Aorta (tissue), 5 donors: ENCODE measurements at places on chromosomes 1 and 21. TPM values are rescaled to one million over a fixed set of nuclear protein-coding genes. Genes with fewer than 3 reads are reported as not detected.

The RABIF gene
- 7.3 TPM for total RNA-seq

The OR2G6 gene
- not detected for total RNA-seq

The CCDC190 gene
- 2.2 TPM for total RNA-seq

The LRRC8C gene
- 9.0 TPM for total RNA-seq

The LCE1F gene
- total RNA-seq = not detected

The SPRR2F gene
- total RNA-seq = not detected

The HSPA6 gene
- 9.0 TPM for total RNA-seq

The GNAT2 gene
- total RNA-seq = not detected

The LY9 gene
- total RNA-seq = 1.2 TPM

The OR2L8 gene
- not detected for total RNA-seq

The ANGPTL1 gene
- total RNA-seq = 60.4 TPM

The GSTM5 gene
- 5.7 TPM for total RNA-seq

- no peaks in the 10 kb centered on the region for H3K27me3 ChIP-seq
- H3K4me3 ChIP-seq = no peak within 1 kb of the TSS
- DNase-seq = no peak
- H3K27ac ChIP-seq = no peak within 1 kb of the TSS
- H3K36me3 ChIP-seq = no peaks in the 10 kb centered on the region
Measured at GRCh38 chr1:117001254-117001927, at the start of gene CD101. CD101 (plus strand) TSS chr1:117001760; CDS start chr1:117001818, 58 bp downstream.

DNA sequence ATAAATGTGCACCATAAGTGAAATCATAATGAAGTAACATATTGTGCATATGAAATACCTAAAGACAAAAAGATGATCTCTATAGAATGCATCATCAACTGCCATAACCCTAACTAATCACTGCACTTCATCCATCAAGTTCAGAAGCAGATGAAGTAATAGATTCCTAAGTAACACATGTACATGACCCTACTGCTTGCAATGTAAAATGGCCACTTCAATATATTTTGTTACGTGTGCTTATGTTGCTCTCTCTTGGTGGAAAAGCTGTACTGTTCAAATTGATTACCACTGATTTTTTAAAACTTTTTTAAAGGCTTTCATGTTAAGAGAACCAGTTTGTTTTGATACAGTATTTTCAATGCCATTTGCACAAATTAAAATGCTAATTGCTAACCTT is 141.8 kb downstream of the TTLL7 start:
- peaks cover 1% of the 10 kb centered on the region for H3K4me1 ChIP-seq
- no peaks in the 10 kb centered on the region for H3K27me3 ChIP-seq
- no peak overlapping the region for H3K4me3 ChIP-seq
- no peak for DNase-seq
- no peaks in the 10 kb centered on the region for H3K36me3 ChIP-seq

- DNase-seq = peak; percentile 80
- H3K27ac ChIP-seq = peak overlapping the region; percentile 42
- H3K4me3 ChIP-seq = peak overlapping the region; percentile 88
- H3K27me3 ChIP-seq = no peaks in the 10 kb centered on the region
- H3K36me3 ChIP-seq = no peaks in the 10 kb centered on the region
- peaks cover 2% of the 10 kb centered on the region for H3K4me1 ChIP-seq
Measured at GRCh38 chr21:45074818-45075595, 627 bp downstream of the ADARB1 start.

DNA sequence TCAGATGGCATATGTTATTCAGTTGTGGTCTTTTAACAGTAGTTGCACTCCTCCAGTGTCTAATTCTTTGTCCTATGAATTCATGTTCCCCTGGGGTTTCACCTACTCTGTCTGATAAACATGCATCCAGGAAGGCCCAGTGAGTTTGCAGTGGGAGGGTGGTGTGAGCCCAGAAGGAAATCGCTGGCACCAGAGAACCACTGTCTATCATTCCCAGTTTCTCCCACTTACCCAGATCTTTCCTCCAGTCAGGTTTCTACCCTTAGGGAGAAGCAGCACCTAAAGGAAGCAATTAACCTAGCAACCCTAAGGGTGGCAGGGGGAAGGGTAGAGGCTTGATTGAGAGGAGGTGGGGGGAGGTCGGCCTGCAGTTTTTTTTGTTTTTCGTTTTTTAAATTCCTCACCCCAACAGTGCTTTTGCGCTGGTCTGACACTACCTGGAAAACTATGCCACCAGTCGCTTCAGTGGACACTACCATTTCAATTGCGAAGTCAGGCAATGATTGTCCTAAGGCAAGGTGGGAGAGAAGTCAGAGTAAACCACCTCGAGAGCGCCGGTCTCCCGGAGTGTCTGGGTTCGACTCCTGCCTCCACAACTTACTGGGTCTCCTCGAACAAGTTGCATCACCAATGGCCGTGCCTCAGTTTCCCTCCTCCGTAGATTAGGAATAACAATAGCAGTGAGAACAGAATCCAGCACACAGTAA is 766 bp upstream of the SLC44A3 start:
- H3K4me3 ChIP-seq = peak overlapping the region; percentile 48
- no peaks in the 10 kb centered on the region for H3K27me3 ChIP-seq
- no peaks in the 10 kb centered on the region for H3K36me3 ChIP-seq
- no peak overlapping the region for H3K27ac ChIP-seq

- H3K4me1 ChIP-seq = no peaks in the 10 kb centered on the region
- no peak overlapping the region for H3K4me3 ChIP-seq
- no peaks in the 10 kb centered on the region for H3K27me3 ChIP-seq
- no peak for DNase-seq
- H3K27ac ChIP-seq = no peak overlapping the region
Measured at GRCh38 chr1:69315823-69316222, 251.9 kb upstream of the LRRC7 start.

DNA sequence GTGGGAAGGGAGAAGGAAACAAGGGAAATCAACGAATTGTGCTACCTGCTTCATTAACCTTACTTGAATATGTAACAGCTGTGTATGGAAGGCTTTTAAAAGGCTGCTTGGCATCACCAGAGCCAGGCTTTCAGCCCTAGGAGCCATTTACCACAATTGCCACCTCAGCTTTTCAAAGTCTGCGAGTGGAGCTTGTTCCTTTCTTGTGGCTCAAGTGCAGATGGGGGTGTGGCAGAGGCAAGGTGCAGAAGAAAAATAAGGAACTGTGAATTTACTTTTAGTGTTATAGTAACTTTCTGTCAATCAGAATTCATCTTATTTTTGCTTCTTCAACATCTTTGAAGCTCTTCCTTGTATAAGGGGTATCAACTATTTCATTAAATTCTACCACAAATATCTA is 17.6 kb downstream of the CLCA2 start:
- no peak for DNase-seq
- H3K27ac ChIP-seq = no peak overlapping the region
- H3K4me3 ChIP-seq = no peak overlapping the region
- no peaks in the 10 kb centered on the region for H3K4me1 ChIP-seq
- no peaks in the 10 kb centered on the region for H3K36me3 ChIP-seq

DNA sequence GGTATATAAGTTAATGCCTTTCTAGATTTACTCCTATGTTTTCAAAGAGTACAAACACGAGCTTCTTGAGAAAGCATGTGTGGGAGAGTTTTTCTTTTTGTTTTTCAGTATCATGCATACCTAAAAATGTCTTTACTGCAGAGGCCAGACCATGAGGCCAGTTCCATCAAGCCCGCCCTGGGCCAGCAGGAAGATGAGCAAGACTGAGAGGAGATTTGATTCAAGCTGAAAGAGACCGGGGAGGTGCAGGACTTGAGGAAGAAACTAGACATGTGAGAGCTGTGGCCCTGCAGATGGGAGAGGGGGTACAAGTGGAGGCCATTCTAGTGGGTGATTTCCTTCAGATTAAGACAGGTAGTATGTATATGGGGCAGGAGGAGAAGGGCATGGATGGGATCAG is 33.4 kb upstream of the NTPCR start:
- no peak for DNase-seq
- no peak overlapping the region for H3K27ac ChIP-seq
- peaks cover 1% of the 10 kb centered on the region for H3K27me3 ChIP-seq
- no peaks in the 10 kb centered on the region for H3K36me3 ChIP-seq

DNA sequence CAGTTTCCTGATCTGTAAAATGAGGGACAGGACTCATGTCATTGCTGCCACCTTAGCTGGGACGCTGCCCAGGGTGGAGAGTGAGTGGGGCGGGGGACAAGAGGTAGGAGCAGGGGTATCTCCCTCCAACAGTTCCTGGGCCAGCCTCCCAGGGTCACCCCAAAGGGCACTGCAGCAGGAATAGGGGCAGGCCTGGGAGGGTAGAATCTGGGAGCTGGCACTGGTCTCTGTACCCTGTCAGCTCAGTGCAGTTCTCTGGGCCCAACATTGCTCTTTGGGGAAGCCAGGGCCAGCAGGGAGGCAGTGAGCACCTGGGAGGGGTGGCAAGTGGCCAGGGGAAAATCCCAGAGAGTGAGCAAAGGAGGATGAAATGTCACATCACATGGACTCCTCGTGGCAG is 55.8 kb downstream of the ELK4 start:
- no peaks in the 10 kb centered on the region for H3K27me3 ChIP-seq
- no peak overlapping the region for H3K4me3 ChIP-seq
- H3K27ac ChIP-seq = no peak overlapping the region
- no peaks in the 10 kb centered on the region for H3K36me3 ChIP-seq
- DNase-seq = peak; percentile 63

DNA sequence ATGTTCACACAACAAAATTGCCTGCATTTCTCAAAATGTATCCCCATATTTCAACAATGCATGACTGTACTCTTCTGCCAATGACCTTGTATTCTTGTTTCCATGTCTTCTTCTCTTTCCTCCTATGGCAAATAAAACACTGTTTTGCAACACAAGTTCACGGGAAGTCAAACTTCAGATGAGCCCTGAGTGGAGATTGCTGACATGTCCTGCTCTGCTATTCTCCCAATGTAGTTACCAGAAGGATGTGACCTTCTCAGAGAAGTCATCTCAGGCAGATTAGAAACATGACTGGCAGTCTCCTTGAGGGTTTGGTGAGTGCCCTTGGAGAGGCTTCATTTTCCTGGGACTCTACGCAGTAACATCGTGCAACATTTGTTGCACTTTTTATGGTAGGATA is 15.6 kb downstream of the FCGR2B start:
- H3K36me3 ChIP-seq = no peaks in the 10 kb centered on the region
- H3K4me1 ChIP-seq = no peaks in the 10 kb centered on the region
- H3K27ac ChIP-seq = no peak overlapping the region
- H3K4me3 ChIP-seq = no peak overlapping the region
- H3K27me3 ChIP-seq = no peaks in the 10 kb centered on the region
- no peak for DNase-seq

DNA sequence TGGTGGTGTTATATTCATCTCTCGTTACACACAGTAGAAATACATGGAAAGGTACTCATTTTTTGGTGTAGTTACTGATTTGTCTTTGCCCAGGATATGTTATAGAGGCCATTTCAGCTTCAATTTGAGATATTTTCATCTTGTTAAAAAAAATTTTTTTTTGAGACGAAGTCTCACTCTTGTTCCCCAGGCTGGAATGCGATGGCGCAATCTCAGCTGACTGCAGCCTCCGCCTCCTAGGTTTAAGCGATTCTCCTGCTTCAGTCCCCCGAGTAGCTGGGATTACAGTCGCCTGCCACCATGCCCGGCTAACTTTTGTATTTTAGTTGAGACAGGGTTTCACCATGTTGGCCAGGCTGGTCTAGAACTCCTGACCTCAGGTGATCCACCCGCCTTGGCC is 19.0 kb downstream of the MORC3 start:
- no peaks in the 10 kb centered on the region for H3K27me3 ChIP-seq
- DNase-seq = no peak
- no peaks in the 10 kb centered on the region for H3K4me1 ChIP-seq
- H3K36me3 ChIP-seq = peaks cover 3% of the 10 kb centered on the region
- H3K4me3 ChIP-seq = no peak overlapping the region

GRCh38 chr1:84693005-84693404 is 2.7 kb upstream of the SSX2IP start:
- peaks cover 9% of the 10 kb centered on the region for H3K4me1 ChIP-seq
- no peak for DNase-seq
- H3K27me3 ChIP-seq = no peaks in the 10 kb centered on the region

GRCh38 chr1:161009602-161010211 is 11.2 kb downstream of the F11R start:
- no peak for DNase-seq
- H3K27me3 ChIP-seq = no peaks in the 10 kb centered on the region
- H3K27ac ChIP-seq = no peak overlapping the region
- H3K36me3 ChIP-seq = no peaks in the 10 kb centered on the region
- H3K4me3 ChIP-seq = no peak overlapping the region
- no peaks in the 10 kb centered on the region for H3K4me1 ChIP-seq

DNA sequence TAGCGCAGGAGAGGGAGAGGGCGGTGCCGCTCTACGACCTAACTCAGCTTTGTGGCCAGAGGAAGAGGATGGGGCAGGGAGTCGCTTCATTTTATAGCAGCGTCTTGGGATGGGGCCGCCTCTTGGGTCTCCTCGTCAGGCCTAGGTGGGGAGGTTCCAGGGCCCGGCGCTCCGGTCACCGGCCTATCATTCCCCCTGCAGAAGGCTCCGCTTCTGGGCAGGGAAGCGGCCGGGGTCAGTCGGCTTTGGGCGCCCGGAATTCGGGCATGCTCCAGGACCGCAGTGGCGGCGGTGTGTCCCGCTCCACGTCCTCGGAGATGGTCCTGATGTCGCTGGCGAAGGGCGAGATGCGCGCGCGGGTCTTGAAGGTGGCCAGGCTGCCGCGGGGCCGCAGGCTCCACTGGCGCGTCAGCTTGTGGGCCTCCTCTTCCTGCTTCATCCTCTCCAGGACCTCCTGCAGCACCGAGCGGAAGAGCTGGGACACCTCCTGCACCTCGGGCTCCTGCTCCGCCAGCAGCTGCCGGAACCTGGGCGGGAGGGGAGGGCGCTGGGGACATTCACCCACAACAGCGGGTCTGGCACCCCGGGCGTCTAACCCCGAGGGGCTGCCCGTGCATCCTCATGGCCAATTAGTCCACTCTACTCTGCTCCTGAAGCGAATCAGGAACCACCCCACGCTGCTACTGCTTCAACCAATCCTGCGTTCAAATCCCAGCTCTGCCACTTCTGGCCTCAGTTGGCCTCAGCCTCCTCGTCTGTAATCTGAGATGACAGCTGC is 13.0 kb downstream of the RD3 start:
- DNase-seq = no peak
- no peaks in the 10 kb centered on the region for H3K36me3 ChIP-seq
- no peak overlapping the region for H3K27ac ChIP-seq
- no peaks in the 10 kb centered on the region for H3K27me3 ChIP-seq
- H3K4me1 ChIP-seq = no peaks in the 10 kb centered on the region

GRCh38 chr1:245809361-245809760 is 654.6 kb downstream of the KIF26B start:
- H3K4me1 ChIP-seq = no peaks in the 10 kb centered on the region
- no peaks in the 10 kb centered on the region for H3K36me3 ChIP-seq
- no peak overlapping the region for H3K4me3 ChIP-seq
- H3K27me3 ChIP-seq = no peaks in the 10 kb centered on the region

DNA sequence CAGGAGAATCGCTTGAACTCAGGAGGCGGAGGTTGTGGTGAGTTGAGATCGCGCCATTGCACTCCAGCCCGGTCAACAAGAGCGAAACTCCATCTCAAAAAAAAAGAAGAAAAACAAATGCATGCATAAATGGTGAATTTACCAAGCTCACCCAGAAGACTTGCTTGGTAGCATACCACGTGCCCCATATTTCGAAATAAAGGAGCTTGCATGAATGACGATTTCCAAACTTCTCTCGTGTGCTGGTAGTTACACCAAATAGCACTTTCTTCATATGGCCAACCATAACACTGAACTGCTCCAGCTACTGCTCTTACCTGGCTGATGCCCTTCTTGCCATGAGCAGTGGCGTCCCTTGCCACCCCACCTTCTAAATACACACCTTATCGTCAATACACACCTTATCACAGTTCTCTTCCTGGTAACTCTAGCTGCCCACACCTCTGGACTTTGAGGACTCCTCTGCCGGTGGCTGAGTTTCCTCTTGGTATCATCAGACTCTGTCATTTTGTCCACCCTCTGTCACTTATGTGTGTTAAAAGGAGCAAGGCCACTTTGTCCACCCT is 2.8 kb downstream of the DOP1B start:
- H3K4me1 ChIP-seq = no peaks in the 10 kb centered on the region
- H3K36me3 ChIP-seq = no peaks in the 10 kb centered on the region
- no peak overlapping the region for H3K4me3 ChIP-seq
- no peak overlapping the region for H3K27ac ChIP-seq
- no peak for DNase-seq
- H3K27me3 ChIP-seq = no peaks in the 10 kb centered on the region
